ENCODE measurements at places on chromosomes 5 and 9.

DNA sequence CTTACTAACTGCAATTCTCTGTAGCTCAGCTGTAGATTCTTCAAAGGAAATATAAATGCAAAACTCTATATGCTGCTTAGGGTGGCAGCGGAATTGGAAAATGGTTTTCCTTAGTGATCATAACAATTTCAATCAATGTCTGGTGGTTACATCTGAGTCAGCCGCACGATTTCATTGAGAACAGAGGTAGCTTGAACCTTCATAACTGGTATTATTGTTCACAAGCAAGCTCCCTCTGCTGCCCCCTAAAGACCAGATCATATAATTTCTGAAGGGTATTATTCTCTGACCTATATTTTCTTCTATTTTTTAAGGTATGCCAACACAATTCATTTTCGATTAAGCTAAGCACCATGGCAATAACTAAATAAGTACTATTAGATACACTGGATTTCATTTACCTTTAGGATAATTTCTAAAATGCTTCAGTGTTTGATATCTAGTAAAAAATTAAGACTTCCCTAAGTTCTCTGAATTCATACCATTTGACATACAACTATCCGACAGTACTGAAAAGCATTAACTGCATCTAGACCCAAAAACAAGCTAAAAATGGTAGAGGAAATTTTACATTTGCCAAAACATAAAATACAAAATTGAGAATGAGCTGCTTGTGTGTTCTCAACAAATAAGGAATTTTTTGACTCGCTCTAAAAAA is 181.1 kb upstream of the SPEF2 start:
- DNase-seq = peak; percentile 43

DNA sequence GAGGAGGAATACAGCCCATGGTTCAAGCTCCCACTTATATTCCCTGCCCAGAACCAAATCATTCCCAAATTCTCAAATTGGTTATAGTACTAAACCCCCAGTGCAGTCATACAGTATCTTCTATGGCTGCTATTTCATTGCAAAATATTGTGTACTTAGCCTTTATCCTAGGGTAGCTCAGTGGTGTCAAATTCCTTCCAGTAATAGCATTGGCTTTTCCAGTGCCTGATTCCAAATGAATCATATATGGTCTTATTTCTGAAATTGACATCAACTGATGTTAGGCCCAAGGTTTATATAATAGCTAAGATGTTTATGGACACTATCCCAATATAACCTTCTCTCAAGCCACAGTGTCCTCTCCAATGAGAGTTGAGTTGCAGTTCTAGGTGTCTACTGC is 256.7 kb downstream of the NDUFS4 start:
- DNase-seq = no peak

DNA sequence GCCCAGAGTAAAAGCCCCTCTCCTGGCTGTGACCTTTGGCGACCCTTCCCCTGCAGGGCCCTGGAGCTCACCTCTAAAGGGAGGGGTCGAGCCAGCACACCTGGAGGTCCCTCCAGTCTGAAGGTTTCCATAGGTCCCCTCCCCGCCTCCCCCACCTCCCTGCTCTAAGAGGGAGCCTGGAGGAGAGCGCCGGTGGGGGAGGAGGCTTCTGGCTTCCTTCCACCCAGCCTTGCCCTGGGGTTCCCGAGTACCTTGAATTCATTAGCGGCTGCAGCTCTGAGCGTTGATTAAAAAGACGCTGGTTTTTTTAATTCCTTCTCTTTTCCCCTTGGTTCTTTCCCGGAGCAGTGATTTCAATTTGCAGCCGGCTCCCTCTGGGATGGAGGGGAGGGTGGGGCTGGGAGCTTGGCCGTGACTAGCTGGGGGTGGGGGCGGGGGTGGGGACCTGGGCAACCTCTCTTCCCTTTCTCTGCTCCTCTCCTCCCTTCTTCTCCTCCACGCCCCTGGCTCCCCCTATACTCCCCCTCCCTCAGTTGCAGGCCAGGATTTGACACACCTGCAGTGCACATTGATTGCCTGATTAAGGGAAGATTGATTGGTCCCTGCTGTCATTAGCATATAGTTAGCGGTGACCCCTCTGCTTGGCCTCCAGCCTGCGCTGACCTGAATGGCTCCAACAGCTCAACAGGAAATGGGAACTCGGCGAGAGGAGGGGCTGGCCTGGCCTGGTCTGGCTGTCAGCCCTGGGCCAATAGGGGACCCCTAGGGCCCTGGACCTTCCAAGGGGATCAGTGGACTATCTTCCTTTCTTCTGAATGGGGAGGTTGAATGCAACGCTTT is 67.5 kb upstream of the RAPGEF1 start:
- no peak for DNase-seq

DNA sequence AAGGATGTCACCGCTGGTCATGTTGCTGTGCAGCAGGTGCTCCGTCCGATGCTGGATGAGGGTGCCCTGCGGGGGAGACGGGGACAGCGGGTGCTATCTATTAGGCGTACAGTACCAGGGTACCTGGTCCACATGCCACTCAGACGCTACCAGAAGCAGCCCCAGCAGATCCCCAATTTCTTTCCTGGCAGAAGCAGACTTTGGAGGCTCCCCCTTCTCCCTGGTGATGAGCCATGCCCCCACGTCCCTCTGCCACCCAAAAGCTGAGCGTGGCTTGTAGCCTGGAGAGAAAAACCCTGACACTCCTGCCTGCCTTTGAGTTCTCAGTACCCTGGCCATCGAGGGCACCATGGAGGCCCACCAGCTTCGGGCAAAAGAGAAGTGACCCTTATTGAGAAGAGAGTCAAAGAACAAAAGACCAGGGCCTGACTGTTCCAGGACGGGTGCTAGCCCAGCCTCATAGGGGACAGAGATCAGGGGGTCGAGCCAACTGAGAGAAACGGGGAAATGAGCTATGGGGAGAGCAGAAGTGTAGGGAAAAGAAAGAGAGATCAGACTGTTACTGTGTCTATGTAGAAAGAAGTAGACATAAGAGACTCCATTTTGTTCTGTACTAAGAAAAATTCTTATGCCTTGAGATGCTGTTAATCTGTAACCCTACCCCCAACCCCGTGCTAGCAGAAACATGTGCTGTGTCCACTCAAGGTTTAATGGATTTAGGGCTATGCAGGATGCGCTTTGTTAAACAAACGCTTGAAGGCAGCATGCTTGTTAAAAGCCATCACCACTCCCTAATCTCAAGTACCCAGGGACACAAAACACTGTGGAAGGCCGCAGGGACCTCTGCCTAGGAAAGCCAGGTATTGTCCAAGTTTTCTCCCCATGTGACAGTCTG is 62.0 kb upstream of the ZNF354B start:
- no peak for DNase-seq

- DNase-seq = no peak
These were observed 25.9 kb upstream of the SELENOP start for GRCh38 chr5:42837601-42838000.

DNA sequence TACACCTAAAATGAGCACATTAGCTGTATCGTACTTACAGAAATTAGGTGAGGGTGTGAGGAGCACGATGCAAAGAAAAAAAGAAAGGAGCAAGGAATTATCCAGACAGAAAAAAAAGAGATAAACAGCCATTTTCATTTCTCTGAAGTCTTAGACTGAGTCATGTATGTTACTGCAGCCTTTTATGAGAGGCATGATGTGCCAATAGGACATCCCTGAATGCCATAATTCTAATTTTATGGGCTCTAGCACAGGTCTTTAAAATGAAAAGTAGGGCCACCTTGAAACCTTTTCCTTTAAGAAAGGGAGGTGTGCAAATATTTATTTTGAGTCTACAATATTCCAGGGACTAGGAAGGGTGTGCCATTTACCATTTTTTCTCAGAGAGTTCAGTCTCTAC is 74.1 kb upstream of the PTPRD start:
- DNase-seq = no peak

GRCh38 chr9:131889437-131890251 is 149.8 kb upstream of the RAPGEF1 start:
- no peak for DNase-seq

DNA sequence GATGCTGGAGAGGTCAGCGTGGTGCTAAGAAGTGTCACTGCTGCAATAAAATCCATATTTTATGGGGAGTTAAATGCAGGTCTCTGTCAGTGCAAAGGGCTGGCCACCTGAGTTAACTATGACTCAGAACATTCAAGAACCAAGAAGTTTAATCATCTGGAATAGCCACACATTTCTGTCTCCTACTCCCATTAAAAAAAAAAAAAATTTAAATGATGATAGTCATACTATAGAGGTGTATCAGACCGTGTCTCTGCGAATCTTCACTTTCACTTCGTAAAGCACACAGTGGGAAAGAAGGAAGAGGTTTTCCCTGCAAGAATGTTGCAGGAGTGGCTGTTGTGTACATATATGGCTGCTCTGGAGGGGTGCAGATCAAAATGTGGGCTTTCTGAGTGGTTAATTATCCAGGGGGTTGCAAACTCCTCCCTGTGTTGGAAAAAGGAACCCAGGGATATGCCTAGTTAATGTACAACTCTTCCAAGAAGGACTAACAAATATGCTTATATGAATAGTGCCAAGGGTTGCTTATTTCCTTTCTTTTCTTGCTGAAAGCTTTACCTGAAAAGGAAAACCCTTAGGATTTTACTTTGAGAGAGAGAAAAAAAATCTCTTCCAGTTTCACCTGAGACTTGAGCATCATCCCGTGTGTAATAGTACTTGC is 1.5 kb downstream of the CDH6 start:
- DNase-seq = no peak

DNA sequence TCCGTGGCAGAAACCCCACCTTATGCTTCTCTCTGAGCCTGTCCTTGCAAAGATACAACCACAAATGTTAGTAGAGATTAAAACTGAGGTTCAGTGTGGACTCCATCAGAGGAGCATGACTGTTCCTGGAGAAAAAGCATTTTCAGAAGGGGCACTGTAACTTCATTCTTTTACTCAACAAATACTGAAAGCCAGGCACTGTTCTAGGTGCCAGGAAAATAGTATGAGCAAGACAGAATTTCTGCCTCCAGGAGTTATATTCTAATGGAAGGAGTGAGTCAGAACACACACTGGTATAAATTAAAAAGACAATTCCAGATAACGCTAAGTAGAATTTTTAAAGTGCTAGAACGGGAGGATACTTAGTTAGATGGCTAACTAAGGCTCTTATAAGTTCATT is 251.4 kb upstream of the GAS1 start:
- no peak for DNase-seq

DNA sequence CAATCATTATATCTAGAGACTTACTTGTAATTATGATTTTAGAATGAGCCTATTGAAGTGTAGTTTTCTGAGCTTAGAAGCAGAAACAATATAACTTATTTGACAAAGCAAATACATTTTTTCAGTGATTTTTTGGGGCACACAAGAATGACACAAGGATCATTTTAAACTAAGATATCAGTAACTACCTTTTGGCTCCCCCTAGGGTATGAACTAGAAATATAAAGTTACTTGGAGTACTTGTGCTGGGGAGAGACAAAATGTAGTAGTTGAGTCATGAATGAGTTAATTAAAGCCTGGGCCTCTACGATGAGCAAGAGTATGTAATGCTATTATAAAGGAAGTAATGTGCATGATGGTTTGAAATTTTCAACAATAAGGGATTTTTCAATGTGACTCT is 1244.1 kb upstream of the ACO1 start:
- DNase-seq = peak; percentile 5

GRCh38 chr9:11992866-11993265 is 700.3 kb upstream of the TYRP1 start:
- no peak for DNase-seq

DNA sequence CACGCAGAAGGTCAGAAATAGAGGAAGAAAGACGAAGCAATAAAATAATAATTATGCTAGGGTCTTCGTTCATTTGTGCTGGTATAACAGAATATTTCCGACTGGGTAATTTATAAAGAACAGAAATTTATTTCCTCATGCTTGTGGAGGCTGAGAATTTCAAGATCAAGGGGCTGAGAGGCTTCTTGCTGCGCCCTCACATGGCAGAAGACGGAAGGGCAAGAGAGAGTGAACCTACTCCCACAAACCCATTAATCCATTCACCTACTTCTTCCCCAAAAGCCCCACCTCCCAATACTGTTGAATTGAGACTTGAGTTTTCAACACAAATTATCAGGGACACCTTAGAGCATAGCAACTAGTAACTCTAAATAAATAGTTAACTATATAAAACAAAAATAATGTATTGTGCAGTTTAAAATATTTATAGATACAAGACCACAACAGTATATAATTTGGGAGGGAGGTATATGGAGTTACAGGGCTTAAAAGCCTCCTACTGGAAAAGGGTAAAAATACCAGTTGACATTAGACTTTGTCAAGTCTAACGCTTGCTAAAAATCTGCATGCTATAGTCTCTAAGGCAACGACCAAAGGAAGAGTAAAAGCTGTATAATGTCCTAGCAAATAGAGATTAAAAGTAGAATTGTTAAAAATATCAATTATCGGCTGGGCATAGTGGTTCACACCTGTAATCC is 40.3 kb upstream of the NAA35 start:
- DNase-seq = peak; percentile 34

DNA sequence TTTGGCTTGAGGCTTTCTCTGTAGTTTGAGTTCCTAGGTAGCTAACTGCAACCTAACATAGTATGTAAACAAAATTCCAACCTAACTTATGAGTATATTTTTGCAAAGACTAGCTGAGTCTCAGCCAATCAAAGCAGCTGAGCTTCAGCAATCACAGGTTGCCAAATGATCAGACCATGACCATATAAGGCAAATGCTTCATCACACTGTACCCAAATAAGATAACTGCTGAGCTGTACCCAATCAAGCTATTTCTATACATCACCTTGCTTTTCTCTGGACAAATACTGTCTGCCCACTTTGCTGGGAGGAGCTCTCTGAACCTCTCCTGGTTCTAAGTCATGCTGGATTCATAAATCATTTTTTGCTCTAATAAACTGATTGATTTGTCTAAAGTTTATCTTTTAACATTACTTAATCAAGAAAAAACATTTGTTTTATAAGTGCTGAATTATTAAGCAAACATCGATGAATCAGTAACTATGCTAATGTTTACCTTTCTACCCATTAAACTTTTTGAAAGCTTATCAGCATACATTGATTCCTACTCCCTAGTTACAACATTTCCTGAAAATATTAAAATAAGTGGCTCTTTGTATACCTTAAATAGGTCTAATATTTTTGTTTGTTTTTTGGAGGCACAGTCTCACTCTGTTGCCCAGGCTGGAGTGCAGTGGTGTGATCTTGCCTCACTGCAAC is 129.7 kb upstream of the PCA3 start:
- no peak for DNase-seq

- no peak for DNase-seq
These were observed 19.6 kb upstream of the ARL15 start for GRCh38 chr5:54329731-54330709.

DNA sequence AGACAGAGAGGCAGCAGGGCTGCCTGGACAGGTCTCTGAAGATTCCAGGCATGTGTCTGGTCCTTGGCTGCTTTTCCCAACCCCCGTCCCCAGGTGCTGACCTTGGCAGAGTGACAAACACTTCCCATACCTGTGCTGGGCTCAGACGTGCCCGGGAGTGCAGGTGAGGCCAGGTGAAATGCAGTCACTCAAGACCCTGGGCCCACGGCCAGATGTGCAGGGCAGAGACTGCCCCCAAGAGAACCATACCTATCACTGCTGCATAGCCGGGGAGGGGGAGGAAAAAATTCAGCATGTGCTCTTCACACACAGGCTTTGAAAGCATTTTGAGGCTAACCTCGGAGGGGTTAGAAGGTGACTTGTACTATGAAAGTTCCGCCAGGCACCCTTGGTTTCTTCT is 22.6 kb downstream of the CCNJL start:
- DNase-seq = no peak

GRCh38 chr5:60339691-60340201 is 360.2 kb downstream of the DEPDC1B start:
- DNase-seq = peak; percentile 95

All from cerebellar cortex (tissue), 1 donor.